Activated CD8-positive, alpha-beta memory T cell treated with anti-CD3 and anti-CD28 coated beads for 1 hour (primary cell): ENCODE measurements at places on chromosomes 3 and 15.

- DNase-seq, result no peak
Observed at GRCh38 chr15:56960116-56960515, 41.7 kb downstream of the TCF12 start.

- DNase-seq, result no peak
Observed at GRCh38 chr3:16516695-16517481, 3.4 kb upstream of the RFTN1 start.

DNA sequence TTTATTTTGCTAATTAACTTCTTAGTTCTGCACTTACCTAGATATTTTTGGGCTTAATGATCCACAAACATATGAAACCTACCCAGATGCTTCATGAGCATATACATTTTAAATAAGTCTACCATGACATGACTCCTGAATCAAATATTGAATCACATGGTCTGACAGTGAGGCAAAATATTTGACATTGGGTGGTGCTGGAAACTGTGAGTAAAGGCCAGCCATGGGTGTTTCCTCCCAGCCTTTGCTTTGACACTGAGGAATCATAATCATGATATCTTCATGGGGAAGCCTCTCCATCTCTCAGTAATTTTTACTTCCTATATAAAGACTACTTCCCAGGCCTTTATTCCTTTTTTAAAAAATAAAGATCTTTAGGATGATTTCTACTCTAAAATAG, 22.8 kb upstream of the SSR3 start:
- DNase-seq, result no peak

DNA sequence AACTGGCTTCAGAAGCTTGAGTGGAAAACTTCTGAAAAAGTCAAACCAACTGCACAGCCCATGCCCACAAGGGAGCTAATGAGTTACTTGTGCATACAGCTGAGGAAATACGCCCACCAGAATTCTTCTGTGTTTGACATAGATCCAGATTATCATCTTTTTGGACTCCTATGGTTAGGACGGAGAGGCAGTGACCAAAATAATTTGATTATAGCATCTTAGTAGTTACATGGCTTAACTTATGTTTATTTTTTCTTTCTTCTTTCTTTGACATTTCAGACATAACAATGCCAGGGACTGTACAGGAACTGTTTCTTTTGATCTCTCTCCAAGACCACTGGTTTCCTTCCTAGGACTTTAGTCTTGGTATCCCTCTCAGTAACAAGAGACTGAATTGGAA, 246.1 kb upstream of the RASGRP1 start:
- no peak for DNase-seq

DNA sequence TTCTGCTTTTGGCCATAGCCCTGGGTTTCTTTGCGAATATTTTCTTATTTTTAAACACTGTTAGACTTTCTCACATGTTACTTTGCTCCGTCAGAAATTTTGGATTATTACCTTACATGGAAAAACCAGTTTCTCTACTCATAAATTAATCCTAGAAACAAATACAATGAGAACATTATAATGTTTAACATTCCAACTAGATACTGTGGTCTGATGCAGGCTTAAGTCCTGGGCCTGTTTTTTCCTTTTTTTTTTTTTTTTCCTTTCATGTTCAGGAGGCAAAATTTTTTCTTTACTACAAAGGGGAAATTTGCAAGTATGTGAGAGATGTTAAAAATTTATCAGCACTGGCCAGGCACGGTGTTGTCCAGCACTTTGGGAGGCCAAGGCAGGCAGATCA, 28.9 kb downstream of the POPDC2 start:
- no peak for DNase-seq

GRCh38 chr3:107241217-107241616, 136.0 kb upstream of the CCDC54 start:
- DNase-seq, result no peak

GRCh38 chr3:52685285-52685708, 416 bp downstream of the PBRM1 start:
- no peak for DNase-seq

DNA sequence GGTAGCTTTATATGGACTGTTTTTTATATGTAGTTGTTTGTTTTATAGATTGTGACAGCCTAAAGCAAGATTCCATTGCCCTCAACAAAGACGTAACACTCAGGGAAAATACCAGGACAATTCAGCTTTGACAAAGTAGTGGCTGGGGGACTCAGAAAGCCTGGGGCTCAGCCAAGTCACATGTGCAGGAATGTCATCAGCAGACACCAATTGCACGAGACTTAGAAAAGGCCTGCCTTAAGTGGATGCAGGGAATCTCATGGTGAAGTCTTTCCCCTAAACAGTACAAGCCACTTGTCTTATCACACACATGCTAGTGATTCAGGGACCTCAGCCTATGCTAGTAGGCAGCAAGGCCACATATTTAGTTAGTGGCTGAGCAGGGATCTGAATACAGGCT, 381.8 kb upstream of the THBS1 start:
- no peak for DNase-seq

GRCh38 chr15:35519541-35520149, 26.3 kb downstream of the DPH6 start:
- no peak for DNase-seq

DNA sequence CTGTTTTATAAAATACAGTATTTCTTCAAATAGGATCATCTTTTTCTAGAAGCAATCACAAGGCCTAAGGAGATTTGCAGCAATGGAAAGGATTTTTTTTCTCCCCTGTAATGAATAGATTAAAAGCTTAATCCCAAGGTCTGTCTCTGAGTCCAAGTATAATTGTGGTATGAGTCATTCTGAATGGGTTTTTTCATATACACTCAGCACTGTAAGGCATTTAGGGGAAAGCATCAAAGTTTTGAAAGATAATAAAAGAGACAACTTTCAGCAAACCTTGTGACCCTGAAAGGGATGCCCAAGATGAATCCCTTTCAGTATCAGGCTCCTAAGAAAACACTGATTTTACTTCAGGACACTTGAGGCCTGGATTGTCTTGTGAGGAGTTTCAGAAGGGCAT, 23.3 kb upstream of the LARS2 start:
- DNase-seq, result no peak

DNA sequence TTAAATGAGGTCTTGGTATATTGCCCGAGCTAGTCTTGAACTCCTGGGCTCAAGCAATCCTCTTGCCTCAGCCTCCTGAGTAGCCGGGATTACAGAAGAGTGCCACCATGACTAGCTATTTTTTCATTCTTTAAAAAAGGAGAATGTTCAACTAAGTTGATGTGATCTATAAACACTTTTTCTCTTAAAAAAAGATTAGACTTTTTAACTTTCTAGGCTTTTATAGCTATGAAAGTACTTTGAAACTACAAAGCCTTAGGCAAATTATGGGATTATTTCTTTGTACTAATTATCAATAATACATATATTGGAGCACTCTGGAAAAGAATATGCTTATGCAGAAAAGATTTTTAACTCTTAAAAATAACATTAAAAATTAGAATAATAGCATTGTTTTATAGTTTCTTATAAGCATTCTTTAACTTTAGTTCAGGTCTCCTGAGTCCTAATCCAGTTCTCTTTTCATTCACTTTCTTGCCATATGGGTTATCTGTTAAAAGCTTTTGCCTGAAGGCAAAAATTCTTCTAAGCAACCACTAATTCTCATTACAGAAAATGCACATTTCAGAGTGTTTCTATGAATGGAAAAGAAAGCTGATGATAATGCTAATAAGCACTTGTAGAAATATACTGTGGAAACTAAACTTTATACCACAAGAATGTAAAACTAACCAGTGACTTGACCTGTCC, 87.8 kb downstream of the DPPA2 start:
- DNase-seq, result no peak

DNA sequence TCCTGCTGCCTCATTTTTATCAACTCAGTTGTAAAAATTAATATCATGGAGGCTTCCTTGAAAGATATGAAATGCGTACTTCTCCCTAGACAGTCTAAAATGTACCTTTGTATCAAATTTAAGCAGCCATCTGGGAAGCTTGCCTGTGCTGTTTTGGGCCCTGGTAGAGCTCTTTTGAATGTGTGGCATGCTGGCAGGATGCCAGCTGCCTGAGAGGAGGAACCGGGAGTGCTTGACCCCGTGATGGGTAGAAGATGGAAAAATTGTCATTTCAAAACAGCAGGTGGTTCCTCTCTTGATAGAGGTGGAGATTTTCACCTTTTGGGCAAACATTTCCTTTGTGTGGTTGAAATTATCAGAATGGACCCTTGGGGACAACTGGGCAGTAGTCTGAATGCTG, 245.3 kb downstream of the RPLP1 start:
- DNase-seq, result no peak

DNA sequence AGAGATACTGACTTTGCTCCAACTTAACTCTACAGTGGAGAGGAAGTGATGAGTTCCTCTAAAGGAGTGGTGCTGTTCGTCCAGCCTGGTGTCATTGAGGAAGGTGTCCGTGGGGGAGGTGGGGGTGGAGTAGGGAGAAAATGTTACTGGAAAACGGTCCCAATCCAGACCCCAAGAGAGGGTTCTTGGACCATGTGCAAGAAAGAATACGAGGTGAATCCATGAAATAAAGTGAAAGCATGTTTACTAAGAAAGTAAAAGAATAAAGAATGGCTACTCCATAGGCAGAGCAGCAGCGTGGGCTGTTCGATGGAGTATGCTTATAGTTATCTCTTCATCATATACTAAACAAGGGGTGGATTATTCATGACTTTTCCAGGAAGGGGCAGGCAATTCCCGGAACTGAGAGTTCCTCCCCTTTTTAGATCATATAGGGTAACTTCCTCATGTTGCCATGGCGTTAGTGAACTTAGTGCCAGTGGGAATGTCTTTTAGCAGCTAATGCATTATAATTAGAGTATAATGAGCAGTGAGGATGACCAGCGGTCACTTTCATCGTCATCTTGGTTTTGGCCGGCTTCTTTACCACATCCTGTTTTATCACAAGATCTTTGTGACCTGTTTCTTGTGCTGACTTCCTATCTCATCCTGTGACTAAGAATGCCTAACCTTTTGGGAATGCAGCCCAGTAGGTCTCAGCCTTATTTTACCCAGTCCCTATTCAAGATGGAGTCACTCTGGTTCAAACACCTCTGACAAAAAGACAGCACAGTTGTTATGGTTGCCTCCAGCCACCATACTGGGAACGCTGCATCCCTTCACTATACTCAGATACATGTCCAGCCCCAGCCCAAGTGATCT, 38.6 kb downstream of the CLEC3B start:
- no peak for DNase-seq

GRCh38 chr3:47780741-47781684, 680 bp downstream of the SMARCC1 start:
- peak; percentile 53 for DNase-seq

DNA sequence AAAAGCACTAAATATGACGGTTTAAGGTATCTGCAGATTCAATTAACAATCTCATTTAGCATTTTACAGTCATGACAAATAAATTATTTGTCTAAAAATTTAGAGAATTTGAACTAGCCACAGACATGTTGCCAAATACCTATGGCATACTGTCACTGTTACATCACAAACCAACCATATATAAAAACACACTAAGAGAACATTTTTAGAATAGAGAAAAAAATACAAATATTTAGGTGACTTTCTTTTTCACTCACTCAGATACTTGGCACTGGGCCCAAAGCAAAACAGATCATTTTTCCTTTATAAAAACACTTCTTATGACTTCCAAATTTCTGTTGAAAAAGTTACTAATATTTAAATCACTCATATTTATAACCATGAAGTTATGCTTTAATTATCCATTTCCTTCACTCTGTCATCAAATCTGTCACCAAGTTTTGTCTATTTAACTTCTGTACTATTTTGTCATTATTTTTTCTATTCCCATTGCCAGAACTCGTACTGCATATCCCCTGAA, 644.7 kb downstream of the OTOL1 start:
- DNase-seq, result no peak

DNA sequence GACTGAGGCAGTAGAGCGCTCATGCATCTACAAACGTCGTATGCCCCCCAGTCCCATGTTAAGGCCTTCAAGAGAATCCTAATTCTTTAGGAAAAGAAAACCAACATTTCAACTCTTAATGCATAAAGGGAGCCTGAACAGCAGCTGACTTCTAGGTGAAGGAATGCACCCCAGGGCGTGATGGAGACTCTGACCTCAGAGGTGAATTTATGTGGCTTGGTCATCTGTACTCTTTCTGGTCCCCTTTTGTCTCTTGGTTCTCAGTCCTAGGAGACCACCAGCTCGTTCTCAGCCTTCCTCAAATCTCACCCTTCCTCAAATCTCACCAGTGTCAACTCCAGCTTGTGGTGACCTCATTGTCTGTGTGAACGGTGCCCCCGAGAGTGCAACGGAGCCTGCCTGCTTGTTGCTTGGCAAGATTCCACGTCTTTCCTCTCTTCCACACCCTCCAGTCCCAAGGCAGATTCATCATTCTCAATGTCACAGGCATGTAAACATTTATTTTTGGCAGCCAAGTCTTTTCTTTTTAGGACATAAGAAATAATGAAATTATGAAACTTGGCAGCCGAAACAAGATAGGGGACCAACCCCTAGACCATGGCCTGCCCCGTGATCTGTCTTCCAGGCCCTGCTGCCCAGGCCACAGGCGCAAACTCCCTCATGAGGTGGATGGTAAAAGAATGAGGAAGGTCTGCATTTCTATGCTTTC, 166.2 kb downstream of the ADAMTS17 start:
- DNase-seq, result no peak

- no peak for DNase-seq
Observed at GRCh38 chr3:94431876-94432570, 369.2 kb downstream of the NSUN3 start.

- DNase-seq, result no peak
Observed at GRCh38 chr15:72135719-72136118, 17.5 kb downstream of the SENP8 start.

DNA sequence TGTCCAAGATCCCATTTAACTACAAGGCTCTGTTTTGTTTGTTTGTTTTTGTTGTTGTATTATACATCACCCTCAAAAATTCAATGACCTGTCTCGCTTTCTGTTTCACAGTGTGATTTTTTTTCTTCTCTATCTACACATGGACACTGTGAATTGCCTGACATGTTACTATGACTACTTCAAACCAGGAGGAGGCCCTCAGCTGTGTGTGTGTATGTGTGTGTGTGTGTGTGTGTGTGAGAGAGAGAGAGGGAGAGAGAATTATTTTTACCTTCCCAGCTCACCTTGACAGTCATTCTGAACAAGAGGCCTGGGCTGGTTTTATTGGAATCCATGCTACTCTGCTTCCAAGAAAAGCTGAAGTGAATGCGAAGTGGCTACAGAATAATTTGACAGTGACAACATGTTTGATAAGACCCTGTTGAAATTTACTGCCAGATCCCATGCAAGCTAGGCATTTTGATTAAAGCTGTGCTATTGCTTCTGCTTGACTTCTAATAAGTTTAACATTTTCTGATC, 841.4 kb downstream of the NSUN3 start:
- no peak for DNase-seq

DNA sequence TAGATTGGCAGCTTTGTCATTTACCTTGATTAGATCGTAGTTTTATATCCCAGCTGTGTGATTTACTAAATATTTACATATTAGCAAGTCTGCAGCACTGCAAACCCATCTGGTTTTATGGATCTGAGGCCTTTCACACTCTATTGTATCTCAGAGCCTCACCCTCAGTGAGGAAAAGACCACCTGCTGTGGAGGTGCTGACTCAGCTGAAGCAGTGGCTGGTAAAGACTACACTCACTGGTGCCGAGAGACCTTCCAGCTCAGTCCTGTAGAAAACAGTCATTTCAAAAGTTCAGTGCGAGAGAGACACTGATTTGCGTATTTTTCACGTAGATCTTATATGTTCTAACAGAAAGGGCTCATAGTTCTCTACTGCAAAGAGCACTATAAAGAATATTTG, 307.8 kb upstream of the TPM1 start:
- no peak for DNase-seq
